ENCODE measurements at places on chromosomes 4 and X.

- no peak for DNase-seq
These were observed 15.7 kb upstream of the TMEM150C start for GRCh38 chr4:82577451-82577850.

- no peak for DNase-seq
These were observed 59.8 kb downstream of the ZNF711 start for GRCh38 chrX:85303544-85303943.

GRCh38 chrX:68725756-68726365, 78.4 kb downstream of the STARD8 start:
- no peak for DNase-seq

GRCh38 chr4:150305995-150306394, 227.8 kb downstream of the DCLK2 start:
- DNase-seq, result no peak

- no peak for DNase-seq
These were observed 580.8 kb downstream of the CENPC start for GRCh38 chr4:66964467-66964866.

GRCh38 chr4:173504181-173504503, 25.9 kb downstream of the HAND2 start:
- no peak for DNase-seq

DNA sequence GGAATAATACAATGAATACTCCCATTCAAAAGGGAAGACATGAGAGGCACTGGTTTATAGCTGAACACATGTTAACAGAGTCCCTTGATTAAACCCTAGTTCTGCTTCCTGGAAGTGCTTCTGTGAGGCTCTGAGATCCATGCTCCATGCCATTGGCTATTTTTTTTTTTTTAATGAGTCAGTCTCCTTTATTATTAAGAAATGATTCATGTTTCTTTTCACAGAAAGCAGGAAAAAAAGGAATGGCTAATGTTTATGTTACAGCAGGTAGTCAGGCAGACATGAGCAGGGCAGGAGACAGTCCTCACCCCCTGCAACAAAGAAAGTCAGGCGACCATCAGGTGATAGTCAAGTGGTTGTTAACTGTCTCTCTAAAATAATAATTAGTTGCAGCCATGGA, 598.7 kb downstream of the EPHA5 start:
- no peak for DNase-seq

GRCh38 chrX:12956704-12957534, 18.0 kb upstream of the TMSB4X start:
- DNase-seq, result peak; percentile 79

DNA sequence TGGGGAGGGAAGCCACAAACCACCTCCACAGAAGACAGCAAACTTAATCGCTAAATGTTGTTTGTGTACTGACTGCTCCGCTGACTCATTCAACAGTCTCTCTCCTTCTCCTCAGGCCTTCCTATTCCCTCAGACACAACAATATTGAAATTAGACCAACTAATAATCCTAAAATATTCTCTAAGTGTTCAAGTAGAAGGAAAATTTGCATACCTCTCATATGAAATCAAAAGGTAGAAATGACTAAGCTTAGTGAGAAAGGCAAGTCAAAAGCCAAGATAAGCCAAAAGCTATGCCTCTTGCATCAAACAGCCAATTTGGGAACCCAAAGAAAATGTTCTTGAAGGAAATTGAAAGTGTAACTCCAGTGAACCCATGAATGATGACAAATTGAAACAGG, 75.7 kb upstream of the ARHGAP24 start:
- no peak for DNase-seq

GRCh38 chr4:111115881-111116280, 493.0 kb upstream of the PITX2 start:
- no peak for DNase-seq

GRCh38 chrX:48983081-48983480, 11.4 kb upstream of the KCND1 start:
- DNase-seq, result no peak

GRCh38 chrX:108025954-108026600, 18.8 kb upstream of the VSIG1 start:
- DNase-seq, result no peak

- DNase-seq, result no peak
These were observed 3.6 kb downstream of the DRP2 start for GRCh38 chrX:101223226-101223625.

DNA sequence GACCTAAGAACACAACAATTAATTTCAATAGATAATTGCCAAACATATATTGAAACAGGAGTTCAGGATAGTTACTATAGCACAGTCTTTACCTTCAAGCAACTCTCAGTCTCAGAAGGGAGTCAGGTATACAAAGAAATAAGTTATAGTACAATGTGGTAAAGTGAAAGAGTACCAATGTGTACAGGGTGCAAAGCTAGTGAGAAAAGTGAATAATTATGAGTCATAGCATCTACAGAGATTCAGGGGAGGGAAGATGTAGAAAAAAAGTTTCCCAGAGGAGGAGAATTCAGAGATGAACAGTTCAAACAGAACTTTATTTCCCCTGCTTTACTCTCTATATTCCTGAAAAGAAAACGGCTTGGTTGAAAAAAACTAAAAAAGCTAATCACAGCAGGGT, 22.7 kb upstream of the DKK2 start:
- no peak for DNase-seq

- DNase-seq, result no peak
These were observed 589.2 kb upstream of the NR3C2 start for GRCh38 chr4:149031399-149031798.

- no peak for DNase-seq
These were observed 21.3 kb downstream of the TXLNG start for GRCh38 chrX:16807548-16807947.

GRCh38 chr4:161486461-161486860, 677.3 kb downstream of the FSTL5 start:
- DNase-seq, result no peak

DNA sequence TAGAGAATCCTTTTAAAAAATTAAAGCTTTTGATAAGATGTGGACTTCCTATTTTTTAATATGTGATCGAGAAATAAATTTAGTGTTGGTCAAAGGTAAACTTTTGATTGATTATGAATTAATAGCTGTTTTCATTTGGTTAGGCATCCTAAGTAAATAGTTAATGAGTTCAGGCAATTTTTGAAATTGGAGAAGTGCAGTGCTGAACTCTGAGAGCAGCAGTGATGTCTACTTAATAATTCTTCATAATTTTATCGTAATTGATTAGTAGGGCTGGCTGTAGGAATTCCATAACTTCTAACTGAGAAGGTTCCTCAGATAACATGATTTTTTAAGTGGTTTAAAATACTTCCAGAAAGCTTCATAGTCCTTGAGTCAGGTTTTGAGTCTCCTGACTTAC, 1.5 kb downstream of the MND1 start:
- no peak for DNase-seq

DNA sequence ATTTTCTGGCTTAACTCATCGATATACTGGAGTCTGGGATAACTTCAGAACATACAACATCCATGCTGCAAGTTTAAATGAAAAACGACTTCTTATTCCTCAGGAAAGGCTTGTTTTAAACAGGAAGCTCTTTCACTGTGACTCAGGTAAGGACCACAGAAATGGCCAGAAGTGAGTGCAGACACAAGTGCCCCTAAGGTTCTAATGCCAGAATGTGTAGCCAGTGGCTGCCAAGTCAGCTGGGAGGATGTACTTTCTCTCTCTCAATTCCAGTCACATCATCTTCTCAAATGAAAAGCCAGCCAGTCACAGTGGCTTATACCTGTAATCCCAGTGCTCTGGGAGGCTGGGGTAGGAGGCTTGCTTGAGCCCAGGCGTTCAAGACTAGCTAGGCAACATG, 144.6 kb downstream of the SH3KBP1 start:
- no peak for DNase-seq

DNA sequence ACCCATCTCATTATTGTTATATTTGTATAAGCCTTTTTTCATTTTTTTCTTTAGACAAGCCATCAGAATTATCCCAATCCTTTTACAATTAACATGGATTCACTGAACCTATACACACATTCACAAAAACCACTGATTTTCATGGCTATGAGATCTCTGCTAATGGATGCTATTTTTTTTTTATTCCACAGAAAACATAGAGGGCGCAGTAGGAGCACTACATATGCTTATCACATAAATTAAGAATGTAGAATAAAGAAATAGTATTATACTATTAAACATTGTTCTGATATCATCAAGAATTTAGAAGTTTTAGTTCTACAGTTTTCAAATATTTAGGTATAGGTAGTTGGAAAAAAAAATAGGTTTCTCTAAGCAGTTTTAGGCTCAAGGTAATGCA, 1477.4 kb downstream of the ARAP2 start:
- DNase-seq, result no peak

DNA sequence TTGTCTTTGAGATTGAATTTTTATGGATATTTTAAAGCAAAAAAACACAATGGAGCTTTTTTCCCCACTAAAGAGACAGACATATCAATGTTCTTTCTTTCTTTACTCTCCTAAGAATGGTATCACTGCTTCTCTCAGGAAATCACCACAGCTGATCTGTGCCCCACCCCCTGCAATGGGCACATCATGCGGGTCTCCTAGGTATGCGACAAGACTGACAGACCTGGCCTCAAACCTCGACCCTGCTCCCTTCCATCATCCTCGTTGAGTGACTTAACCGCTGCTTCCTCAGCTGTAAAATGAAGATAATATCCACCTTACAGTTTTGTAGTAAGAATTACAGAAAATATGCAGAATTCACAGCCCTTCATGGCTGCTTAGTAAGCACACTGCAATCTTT, 58.3 kb downstream of the LEF1 start:
- DNase-seq, result no peak

- DNase-seq, result no peak
These were observed 273.9 kb downstream of the BCOR start for GRCh38 chrX:39823854-39824253.

GRCh38 chrX:11397680-11398079, 104.5 kb downstream of the AMELX start:
- DNase-seq, result no peak

GRCh38 chr4:3388471-3389232, 53.1 kb upstream of the HGFAC start:
- DNase-seq, result no peak

- DNase-seq, result no peak
These were observed 54.5 kb upstream of the NOCT start for GRCh38 chr4:138961129-138961528.

- no peak for DNase-seq
These were observed 471.3 kb downstream of the TECRL start for GRCh38 chr4:63937961-63938360.
